Gastroesophageal sphincter (tissue), 4 donors: ENCODE measurements at places on chromosomes 6 and 20. TPM values are rescaled to one million over a fixed set of nuclear protein-coding genes. Genes with fewer than 3 reads are reported as not detected.

Gene DACT2
- 2.2 TPM for total RNA-seq

Gene GSTA2
- not detected for total RNA-seq

Gene TSBP1
- total RNA-seq, result not detected

GRCh38 chr20:37528446-37529213, 954 bp upstream of the BLCAP start:
- ATAC-seq, result no peak

DNA sequence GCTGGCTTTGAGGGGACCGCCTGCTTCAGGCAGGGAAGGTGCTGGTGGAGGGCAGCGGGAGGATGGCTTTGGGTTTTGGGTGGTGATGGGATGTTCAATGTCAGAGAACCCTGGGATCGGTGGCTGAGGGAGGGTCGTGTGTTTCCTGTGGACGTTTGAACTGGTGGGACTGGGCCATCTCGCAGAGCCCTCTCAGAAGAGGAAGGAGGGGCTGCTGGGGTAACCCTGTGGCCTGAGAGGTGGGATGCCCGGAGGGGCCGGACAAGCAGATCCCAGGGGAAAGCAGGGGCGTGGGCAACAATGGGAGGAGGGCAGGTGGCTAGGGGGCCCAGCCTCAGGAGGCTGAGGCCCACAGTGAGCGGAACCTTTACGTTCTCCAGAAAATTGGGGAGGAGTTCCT, 34.9 kb downstream of the PYGB start:
- no peak for ATAC-seq

- peak; percentile 50 for ATAC-seq
These were observed 595 bp downstream of the FKBPL start for GRCh38 chr6:32129297-32130088.

DNA sequence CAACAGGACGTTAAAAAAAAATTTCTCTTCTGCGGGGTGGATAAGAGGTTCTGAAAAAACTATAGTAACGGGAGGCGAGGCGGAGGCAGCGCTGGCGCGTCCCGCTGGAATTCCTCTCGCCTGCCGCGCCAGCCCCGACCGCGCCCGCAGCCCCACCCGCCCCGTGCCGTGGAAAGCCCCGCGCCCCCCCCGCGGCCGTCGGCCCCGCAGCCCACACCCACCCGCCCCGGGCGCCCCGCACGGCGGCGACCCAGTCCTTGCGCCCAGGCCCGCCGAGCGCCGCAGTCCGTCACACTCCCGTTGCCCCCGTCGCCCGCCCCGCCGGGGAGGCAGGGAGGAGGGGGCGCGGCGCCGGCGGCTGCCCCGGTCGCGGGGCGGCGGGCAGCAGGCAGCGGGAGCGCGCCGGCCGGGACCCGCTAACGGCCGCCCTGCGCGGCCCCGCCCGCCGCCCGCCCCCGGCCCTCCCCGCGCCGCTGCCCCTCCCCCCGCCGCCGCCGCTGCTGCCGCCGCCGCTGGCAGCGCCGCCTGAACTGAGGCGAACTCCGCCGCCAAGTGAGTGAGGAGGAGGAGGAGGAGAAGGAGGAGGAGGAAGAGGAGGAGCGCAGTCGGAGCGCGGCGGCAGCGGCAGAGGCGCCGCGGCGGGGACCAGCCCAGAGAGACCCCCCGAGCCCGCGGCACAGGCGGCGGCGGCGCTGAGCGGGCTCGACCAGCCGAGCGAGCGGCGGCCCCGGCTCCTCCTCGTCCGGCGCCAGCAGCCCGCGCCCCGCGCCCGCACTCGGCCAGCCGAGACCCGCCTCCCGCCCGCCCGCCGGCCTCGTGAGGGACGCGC, at the start of gene QKI:
QKI (plus strand) TSS at position 602 of the 829 bp plus-strand sequence. CDS start 476 bp downstream, outside the sequence.
- peak; percentile 78 for ATAC-seq

- no peak for ATAC-seq
These were observed 365.2 kb upstream of the POU3F2 start for GRCh38 chr6:98469141-98469540.

DNA sequence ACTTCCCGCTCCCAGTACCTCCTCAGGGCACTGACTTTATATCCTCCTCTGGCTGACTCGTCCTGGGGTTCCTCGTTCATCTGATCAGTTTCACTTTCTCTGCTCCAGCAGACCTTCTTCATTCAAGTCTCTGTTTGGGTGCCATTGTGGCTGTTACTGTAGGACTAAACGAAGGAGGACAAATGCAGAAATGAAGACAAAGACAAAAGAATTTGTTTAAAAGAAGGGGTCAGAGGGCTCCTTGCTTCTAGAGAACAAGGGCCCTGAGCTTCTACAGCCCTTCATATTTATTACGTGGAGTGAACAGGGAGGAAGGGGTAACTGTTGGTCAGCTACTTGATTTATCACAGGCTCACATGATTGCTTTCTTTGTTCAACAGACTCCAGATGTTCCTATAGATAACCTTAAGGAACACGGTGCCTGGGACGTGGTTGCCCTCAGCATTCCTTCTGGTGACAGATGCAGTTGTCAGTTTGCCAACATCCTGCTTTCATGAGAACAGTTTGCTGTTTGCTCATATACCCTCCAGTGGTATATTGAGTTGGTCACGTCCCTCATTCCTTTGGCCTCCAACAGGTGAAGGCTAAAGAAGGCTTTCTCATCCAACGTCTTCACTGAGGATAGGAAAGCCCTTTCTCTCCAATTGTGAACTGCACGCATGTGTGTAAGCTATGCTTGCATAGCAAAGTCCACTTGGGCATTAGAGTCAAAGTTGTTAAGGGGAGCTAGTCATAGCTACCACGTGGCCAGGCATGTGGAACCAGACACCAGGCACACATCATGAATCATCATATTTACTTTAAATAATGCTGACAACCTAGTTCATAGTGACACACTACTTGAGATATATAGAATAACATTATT, 69.1 kb upstream of the BTN3A2 start:
- ATAC-seq, result no peak

DNA sequence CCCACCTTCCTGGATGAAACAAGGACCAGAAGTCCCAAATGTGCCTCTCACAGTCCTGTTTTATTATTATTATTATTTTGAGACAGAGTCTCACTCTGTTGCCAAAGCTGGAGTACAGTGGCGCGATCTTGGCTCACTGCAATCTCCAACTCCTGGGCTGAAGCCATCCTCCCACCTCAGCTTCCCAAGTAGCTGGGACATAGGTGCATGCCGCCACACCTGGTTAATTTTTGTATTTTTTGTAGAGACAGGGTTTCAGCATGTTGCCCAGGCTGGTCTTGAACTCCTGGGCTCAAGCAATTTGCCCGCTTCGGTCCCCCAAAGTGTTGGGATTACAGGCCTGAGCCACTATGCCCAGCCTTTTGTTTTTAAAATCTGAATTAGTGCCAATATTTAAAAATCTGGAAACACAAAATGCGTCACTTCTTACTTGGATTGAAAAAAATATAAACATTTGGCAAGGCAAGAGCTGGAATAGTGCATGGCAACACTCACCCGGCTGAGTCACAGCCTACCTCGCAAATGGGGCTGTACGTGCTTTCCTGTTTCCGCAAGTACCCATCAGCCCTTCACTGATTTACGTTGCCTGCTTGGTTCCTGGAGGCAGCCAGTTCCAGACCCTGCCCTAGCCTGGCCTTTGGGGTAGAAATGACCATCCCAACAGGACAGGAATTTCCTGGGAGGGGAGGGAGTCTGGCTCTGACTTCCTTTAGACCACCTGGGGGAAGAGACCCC, 6.3 kb downstream of the SDCBP2 start:
- ATAC-seq, result no peak

- ATAC-seq, result no peak
These were observed 54.2 kb upstream of the MLIP start for GRCh38 chr6:54057058-54057457.

DNA sequence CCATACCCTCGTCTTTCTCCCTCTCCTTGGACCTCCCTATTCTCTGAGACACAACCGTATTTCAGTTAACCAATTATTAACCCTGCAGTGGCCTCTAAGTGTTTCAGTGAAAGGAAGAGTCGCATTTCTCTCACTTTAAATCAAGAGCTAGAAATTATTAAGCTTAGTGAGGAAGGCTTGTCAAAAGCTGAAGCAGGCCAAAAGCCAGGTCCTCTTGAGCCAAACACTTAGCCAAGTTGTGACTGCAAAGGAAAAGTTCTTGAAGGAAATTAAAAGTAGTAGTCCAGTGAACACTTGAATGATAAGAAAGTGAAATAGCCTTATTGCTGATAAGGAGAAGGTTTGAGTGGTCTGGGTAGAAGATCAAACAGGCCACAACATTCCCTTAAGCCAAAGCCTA, 58.3 kb downstream of the SNX9 start:
- ATAC-seq, result no peak
